ENCODE measurements at places on chromosomes 2 and 18. TPM values are rescaled to one million over a fixed set of nuclear protein-coding genes. Genes with fewer than 3 reads are reported as not detected.

- DNase-seq = no peak
These were observed 240.3 kb downstream of the LRATD1 start for GRCh38 chr2:14872779-14873325.

- no peak for DNase-seq
These were observed 105.0 kb upstream of the ITGA4 start for GRCh38 chr2:181352158-181352557.

GRCh38 chr2:45851111-45851510 lies 199.6 kb downstream of the PRKCE start:
- DNase-seq = no peak

GRCh38 chr2:130370490-130370889 lies 14.6 kb downstream of the PTPN18 start:
- DNase-seq = no peak

DNA sequence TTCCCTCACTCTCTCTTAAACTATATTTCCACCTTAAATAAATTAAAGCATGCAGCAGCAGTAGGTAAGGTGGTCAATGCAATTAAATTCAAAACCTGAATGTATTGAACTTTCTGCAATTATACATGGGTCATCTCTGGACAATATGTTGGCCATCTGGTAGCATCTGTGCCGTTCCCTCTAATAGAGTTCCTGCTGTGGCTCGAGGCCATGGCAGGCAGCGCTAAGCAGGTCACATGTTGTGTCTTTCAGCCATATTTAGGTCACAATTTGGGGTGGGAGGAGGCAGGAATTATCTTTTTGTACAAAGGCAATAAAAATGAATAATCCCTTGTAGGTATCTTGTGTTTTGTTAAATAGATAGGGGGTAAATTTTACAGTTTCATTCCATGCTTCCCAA lies 676.2 kb downstream of the ZEB2 start:
- no peak for DNase-seq

DNA sequence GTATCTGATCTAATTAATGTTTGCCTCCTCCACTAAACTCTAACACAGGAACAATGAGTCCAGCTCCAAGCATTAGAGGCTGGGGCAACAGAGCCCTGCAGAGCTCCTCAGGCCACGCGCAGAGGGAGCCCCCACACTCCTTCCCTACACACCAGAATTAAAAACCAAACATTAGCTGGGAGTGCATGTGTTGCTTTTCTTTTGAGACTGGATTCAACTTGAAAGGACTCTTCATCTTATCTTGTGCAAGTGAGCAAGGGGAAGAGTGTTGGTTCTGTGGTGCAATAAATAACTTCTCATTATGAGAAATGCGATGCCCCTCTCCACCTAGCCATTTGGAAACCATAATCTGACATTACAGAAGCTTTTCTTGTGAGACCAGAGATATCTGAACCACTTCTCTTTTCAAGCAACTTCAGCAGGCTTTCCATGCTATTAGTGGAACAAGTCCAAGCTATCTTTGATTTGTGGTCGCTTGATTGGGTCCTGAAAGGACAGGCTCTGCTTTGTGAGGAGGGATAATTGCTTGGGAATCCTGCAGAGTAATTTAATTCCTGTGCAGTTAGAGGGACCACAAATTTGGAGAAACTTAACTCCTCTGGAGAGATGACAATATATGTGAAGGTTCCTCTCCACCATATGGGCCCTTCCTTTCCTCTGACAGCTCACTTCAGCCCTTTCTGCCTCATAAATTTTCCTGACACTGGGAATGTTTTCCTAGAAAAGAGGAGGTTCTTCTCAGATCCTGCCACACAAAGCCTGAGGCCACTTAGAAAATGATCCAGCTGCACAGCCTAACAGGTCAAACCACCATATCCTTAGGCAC lies 112.5 kb downstream of the ATL2 start:
- no peak for DNase-seq

GRCh38 chr2:96514521-96514920 lies 9.4 kb upstream of the NEURL3 start:
- no peak for DNase-seq

DNA sequence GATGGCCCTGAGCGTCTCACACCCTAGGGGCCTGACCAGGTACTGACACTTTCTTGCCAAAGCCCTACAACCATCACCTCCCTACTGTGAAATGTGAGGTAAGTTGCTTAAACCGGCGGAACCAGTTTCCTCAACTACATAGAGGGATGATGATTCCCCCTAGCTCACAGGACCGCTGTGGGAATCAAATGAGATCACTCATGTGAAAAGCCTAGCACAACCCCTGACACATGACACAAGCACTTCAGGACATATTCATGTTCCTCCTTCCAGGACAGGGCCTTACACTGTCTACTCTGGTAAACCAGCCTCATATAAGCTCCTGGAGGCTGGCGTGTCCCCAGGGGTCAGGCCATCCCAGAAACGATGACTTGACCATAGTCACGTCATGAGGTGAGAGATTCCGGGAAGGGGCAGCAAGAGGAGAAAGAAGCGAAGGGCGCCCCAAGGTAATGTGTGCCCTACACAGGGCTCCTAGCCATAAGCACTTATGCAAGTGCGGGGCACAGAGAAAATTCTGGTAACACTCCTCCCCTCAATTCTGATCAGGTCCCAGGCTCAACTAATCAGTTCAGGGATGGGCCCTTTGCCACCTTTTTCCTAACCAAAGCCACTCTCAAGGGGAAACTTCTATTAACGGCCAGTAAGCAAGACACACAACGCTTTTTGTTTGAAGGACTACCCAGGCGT lies 49.5 kb downstream of the C2orf42 start:
- DNase-seq = peak; percentile 56

- no peak for DNase-seq
These were observed 130.1 kb upstream of the PIEZO2 start for GRCh38 chr18:11279461-11279860.

- no peak for DNase-seq
These were observed 169.7 kb upstream of the MYCN start for GRCh38 chr2:15770606-15771005.

DNA sequence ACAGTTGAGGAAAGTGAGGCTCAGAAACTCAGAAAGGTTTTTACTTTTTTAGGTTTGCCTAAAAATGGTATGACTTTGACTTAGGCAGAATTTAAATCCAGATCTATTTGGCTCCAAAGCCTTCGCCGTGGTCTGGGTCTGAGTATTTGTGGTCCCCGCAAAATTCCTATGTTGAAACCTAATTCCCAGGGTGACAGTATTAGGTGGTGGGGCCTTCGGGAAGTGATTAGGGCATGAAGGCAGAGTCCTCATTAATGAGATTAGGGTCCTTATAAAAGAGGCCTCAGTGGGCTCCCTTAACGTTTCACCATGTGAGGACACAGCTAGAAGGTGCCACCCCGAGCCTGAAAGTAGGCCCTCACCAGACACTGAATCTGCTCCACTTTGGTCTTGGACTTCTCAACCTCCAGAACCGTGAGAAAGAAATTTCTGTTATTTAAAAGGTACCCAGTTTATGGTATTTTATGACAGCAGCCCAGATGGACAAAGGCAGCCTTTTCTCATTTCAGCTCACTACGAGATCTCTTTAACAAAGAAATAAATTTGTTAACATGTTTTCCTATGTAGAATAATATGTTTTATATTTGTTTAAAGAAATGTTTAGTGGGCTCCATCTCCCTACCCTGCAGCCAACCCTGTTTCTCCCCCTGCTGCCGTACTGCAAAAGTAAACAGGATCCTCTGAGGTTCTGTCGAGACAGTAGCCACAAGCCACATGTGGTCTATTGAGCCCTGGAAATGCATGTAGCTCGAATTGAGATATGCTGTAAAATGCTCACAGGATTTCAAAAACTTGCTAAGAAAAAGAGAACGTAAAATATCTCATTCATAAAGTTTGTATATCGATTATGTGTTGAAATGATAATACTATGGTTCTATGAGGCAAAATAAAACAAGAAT lies 80.6 kb downstream of the MOGAT1 start:
- no peak for DNase-seq

DNA sequence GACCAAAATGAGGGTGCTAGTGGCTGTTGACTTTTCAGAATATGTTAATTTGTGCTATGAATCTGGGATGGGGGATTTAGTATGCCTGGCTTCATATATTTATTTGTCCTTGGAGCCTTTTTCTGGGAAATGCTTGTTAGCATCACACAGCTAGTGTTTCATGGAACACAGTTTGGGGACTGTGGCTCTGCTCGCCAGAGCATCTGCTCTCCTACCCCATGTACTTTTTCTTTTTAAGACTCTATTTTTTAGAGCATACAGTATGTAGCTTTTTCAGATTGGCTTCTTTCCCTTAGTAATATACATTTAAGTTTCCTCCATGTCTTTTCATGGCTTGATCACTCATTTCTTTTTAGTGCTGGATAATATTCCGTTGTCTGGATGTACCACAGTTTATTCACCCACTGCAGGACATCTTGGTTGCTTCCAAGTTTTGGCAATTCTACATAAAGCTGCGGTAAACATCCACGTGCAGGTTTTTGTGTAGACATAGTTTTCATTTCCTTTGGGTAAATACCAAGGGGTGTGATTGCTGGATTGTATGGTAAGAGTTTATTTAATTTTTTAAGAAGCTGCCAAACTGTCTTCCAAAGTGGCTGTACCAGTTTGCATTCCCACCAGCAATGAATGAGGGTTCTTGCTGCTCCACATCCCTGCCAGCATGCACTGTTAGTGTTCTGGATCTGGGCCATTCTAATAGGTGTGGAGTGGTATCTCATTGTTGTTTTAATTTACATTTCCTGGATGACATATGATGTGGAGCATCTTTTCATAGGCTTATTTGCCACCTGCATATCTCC lies 44.1 kb downstream of the EFR3B start:
- no peak for DNase-seq

- no peak for DNase-seq
These were observed 41.9 kb upstream of the SCN9A start for GRCh38 chr2:166417669-166418068.

- no peak for DNase-seq
These were observed 568 bp downstream of the ARL5A start for GRCh38 chr2:151827564-151828142.

DNA sequence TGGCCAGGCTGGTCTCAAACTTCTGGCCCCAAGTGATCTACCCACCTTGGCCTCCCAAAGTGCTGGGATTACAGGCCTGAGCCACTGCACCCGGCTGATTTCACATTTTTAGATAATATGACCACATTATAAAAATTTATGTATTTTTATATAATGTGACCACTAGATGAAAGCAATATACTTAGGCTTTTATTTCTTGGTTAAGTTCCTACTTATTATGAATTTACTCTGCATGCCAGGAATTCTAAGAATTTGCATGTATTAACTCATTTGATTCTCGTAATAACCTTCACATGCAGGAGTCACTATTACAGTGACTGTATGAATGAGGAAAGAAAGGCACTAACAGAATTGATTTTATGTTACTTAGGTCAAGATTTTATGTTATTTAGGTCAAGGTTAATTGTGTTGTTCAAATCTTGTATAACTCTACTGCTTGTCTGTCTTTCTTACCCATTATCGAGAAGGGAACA lies 25.6 kb upstream of the CASP8 start:
- DNase-seq = no peak

DNA sequence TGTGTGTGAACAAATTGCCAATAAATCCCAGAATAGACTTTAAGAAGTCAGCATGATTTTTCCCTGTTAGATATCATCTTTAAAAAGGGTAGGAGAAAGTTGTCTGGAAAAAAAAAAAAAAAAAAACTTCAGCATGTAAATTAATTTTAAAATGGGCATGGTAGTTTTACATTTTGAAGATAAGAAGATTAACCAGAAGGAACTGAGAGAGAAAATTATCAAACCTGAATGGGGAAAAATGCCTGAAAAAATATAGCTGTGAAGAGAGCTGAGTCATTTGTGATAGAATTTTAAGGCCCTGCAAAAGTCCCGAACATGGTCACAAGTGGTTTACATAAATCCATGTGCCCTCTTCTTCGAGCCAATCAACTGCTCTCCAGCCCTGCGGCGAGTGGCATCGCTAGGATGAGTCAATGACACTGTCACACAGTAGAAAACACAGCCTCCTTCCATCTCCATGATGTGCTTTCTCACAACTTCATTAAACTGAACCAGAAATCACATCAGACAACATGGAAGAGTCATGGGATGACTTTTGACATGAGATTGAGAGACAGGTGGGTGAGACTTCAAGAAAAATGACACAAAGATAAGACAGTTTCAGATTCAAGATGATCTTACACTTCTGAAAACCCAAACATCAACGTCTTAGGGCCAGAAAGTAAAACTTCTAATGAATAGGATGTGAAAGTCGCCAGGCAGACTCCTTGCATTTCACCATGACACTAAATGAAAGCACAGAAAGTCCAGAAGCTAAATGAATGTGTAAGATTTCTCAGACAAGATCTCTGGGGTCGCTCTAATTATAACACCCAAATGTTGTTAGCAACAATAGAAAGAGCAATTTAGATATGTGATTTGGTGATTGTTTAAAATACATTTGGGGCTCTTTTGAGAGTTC lies 273.0 kb upstream of the ID2 start:
- no peak for DNase-seq

DNA sequence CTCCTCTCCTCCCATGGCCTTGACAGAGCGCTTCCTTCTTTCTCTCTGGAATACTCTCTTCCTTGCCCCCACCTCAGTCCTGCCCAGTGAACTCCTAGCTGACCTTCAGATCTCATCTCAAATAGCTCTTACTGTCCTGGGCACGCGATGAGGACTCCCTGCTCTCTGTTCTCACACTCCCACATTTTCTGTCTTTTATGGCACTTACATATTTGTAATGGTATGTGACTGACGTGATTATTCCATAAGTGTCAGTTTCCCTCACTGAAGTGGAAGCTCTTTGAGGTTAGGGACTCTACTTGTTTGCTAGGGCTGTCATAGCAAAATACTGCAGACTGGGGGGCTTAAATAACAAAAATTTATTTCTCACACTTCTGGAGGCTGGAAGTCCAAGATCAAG lies 1.7 kb upstream of the DYSF start:
- DNase-seq = no peak

- no peak for DNase-seq
These were observed 25.1 kb upstream of the GPR75 start for GRCh38 chr2:53884883-53885282.

GRCh38 chr2:187261705-187262104 lies 186.3 kb downstream of the CALCRL start:
- DNase-seq = no peak

DNA sequence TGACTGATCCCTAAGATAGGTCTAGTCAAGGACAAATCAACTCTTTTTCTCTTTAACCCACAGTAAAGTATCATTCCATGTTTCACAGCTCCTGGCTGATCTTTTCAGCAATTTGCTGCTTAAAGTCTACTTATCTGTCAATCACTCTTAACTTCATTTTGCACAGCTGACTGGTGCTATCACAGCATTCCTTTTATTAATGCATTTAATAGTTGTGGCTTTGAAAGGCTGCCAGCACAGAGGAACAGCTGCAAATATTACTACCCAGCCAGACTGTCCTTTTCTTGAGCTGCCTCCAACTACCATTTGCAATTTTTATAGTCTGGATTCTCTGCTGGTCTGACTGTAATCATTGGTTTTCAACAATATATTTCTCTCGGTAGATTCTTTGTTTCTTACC lies 303.5 kb downstream of the STK39 start:
- no peak for DNase-seq

The SCG2 gene
- 0.18 TPM for total RNA-seq

The PKP4 gene
- total RNA-seq = 77.1 TPM

The STK11IP gene
- 15.0 TPM for total RNA-seq

The SLC8A1 gene
- total RNA-seq = 4.2 TPM

All from esophagus squamous epithelium (tissue), 5 donors.